ENCODE measurements at places on chromosomes 2 and 18. TPM values are rescaled to one million over a fixed set of nuclear protein-coding genes. Genes with fewer than 3 reads are reported as not detected.

- no peak for DNase-seq
Observed at GRCh38 chr18:52979892-52980291, 639.9 kb downstream of the DCC start.

DNA sequence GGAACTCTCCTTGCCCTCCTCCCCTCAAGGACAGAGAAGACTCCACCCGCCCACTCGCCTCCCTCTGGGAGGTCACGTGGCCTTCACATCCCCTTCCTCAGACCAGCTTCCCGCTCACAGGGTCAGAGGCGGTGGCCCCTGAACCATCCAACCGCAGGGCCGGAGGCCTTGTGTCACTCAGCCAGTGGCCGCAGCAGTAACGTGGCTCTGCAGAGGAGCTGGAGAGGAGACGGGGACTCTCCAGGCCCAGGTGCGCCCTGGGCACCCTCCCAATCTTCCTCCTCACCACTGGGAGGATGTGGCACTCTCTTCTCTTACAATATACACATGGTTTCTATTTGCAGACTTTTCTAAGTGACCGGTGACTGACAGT, 161.7 kb downstream of the TWIST2 start:
- no peak for DNase-seq

DNA sequence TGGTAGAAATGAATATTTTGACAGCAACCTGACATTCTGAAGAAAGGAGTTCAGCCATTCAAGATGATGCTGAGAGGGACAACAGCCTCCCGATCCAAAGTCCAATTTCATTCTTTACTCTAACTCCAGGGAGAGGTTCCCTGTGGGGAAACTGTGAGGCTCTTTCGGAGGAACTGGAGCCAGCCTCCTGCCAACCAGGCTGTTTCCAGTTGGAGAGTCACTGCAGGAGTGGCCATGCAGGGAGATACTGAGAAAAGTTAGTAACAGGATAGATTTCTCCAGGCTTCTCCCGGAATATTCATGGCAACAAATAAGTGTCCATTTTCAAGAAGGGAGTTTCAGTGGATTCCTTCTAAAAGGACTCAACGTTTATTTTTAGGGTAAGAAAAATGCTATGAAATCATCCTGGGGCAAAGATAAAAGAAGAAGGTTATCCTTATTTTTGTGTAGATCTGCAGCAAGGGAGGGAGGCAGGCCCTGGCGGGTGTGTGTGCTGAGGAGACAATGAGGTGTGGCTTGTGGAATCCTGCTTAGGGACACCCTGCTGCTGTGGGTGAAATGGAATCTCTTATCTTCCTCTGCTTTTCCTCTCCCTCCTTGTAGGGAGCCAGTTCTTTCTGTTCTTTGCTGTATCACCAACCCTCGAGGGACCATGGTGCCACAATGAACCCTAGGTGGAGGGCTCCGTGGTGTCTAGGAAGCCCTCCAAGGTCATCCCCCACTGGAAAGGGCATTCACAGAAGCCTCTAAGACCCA, 18.1 kb downstream of the KLHL14 start:
- DNase-seq, result no peak

PPP1R1C gene
- not detected for total RNA-seq

All from natural killer cell (primary cell).